ENCODE measurements at places on chromosomes 5 and 9.

GRCh38 chr5:147436596-147436995 lies 73.3 kb downstream of the DPYSL3 start:
- DNase-seq, result no peak

- no peak for DNase-seq
Measured at GRCh38 chr9:23496489-23497136, 329.4 kb downstream of the ELAVL2 start.

- DNase-seq, result peak; percentile 9
Measured at GRCh38 chr5:78509884-78510769, 138.4 kb downstream of the LHFPL2 start.

GRCh38 chr5:40634593-40634992 lies 45.1 kb upstream of the PTGER4 start:
- no peak for DNase-seq

- no peak for DNase-seq
Measured at GRCh38 chr5:77935506-77936364, 159.6 kb upstream of the TBCA start.

- DNase-seq, result no peak
Measured at GRCh38 chr9:116720111-116720510, 33.0 kb downstream of the TRIM32 start.

DNA sequence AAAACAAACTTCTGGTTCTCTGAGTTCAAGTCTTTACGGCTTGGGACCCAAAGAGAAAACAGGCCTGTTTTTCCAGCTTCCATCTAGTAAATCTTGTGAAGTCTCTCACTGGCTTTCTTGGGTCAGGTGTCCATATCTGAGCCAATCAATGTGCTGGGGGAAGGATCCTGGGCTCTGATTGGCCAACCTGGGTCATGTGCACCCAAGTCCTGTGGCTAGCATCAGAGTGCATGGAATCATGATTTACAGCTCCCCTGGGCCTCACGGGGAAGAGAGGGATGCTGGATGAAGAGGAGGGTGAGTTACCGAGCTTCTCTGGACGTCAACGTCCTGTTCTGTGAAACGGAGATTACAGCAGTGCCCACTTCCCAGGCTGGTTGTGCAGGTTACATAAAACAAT lies 19.4 kb downstream of the CXCL14 start:
- DNase-seq, result no peak

GRCh38 chr5:93189707-93190120 lies 391.3 kb downstream of the NR2F1-AS1 start:
- no peak for DNase-seq

DNA sequence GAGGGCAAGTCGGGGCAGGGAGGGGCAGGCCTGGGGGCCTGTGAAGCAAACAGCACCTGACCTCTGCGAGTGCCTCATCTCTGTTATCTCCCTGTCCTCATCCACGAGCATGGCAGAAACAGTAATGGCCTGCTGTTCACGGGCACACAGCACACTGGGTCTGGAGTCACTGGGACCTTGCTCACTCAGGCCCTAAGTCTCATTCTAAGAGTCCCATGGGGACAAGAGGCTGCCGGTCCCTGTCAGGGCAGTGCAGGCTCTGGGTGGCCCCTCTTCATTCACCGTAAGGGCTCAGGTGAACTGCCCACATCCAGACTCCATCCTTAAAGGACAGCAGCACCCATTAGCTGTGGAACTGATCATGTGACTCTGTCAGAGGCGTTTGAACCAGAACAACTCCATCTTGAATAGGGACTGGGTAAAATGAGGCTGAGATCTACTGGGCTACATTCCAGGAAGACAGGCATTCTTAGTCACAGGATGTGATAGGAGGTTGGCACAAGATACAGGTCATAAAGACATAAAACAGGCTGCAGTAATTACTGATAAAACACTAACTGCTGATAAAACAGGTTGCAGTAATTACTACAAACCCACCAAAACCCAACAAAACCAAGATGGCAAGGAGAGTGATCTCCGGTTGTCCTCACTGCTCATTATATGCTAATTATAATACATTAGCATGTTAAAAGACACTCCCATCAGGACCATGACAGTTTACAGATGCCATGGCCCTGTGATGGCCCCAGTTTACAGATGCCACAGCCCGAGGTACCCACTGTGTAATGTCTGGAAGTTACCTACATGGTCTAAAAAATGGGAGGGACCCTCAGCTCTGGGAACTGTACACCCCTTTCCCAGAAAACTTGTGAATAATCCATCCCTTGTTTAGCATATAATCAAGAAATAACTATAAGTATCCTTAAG lies 28.7 kb downstream of the BICD2 start:
- no peak for DNase-seq

- DNase-seq, result no peak
Measured at GRCh38 chr5:93192087-93192486, 388.9 kb downstream of the NR2F1-AS1 start.

DNA sequence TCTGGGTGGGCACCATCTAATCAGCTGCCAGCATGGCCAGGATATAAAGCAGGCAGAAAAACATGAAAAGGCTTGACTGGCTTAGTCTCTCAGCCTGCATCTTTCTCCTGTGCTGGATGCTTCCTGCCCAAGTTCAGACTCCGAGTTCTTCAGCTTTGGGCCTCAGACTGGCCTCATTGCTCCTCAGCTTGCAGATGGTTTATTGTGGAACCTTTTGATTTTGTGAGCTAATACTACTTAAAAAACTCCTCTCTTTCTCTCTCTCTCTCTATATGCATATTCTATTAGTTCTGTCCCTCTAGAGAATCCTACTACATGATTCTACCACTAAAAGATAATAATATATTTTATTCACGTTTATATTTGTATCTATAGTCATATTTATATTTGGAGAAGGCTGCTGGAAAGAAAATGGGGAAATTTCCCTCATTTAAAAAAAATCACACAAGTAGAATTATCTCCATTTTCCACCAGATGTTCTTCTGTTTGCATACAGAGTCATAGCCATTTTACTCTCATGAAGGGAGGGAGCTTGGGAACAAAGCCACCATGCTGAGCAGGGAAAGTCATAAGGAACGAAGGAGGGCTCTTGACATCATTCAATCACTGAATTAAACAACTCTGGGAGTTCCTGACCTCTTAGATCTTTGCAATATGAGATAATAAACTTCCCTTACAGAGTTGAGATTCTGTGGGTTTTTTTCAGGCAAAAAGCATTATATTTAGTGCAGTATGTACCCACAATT lies 1137.4 kb upstream of the CDH18 start:
- DNase-seq, result no peak

DNA sequence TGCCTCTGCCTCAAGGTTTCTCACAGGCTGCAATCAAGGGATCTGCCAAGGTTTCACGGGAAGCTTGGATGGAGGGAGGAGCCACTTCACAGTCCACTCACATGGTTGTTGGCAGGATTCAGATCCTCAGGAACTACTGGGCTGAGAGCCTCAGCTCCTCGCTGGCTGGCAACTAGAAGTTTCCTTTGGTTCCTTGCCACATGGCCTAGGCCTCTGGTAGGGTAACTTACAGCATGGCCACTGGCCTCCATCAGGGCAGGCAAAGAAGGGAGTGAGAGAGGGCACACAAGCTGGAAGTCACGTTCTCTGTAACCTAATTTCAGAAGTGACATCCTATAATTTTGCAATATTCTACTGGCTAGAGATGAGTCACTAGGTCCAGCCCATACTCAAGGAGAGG lies 32.2 kb downstream of the SPOCK1 start:
- DNase-seq, result no peak

DNA sequence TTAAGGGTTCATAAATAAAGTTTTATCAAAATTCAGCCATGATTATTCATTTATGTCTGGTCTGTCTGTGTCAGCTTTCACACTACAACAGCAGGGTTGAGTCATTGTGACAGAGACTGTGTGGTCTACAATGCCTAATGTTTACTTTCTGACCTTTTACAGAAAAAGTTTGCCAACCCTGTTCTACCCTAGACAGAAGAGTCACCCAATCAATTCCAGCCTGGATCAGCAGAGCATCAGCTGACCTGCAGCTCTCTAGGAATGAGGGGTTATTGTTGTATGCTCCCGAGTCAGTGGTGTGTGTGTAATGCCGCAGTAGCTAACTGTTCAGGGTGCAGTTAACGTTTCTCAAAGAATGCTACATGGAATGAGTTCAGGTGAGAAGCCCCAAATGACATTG lies 87.3 kb downstream of the HRH2 start:
- DNase-seq, result no peak

DNA sequence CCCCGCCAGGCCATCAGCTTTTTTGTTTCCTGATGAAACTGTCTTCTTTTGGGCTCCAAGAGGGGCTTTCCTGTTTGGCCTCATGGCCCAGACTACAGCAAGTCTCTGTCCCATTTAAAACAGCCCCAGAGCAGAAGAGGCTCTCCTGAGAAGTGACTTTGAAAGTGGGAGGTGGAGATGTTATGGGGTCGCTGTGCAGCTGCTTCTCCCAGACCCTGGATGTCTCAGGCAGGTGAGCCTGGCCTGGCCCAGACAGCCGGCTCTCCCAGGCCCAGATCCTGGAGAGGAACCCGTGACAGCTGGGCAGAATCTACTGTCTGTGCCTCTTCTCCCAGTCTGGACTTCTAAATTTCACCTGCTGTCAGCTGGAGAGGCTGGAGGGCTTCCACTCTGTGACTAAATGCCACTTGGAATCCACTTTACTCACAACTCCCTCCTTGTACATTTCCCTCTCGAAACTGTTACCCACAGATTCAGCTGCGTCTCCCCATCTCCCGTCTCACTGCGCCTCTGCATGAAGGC lies 20.6 kb downstream of the FAM78A start:
- DNase-seq, result no peak

DNA sequence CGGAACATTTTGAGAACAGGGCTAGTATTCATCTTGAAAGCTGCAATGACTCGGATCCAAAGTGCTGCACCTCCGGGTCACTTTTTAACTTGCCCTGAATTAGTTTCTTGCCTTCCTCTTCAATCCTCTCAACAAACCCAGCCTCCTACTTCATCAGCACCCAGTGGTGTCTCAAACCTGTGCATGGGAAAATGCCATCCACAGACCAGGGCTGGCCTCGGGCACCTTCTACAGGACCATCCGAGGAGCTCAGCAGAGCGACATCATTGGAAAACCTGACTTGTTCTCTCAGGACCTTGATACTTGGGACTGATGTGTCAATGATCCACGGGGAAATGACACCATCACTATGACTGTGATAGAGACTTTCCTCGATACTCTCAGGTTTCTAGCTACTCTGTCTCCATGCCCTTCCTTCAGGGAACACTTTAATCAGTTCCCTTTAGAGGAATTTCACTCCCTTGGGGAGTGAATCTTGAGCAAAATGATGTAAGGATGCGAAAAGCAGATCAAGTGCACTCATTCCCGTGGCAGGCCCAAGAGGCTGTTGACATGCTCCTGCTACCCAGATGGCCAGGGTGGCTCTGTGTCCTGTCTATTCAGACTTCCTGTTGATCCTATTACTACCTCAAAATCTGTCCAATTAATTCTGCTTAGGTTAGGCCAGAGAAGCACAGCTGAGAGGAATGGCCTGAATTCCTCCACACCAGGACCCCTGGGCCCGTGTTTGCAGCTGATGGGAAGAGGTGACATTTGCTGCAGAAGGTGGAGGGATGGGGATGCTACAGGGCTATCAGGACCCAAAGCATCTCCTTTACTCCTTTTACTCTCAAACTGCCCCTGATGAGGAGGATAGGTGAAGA lies 96.5 kb upstream of the SLC25A48 start:
- DNase-seq, result no peak

DNA sequence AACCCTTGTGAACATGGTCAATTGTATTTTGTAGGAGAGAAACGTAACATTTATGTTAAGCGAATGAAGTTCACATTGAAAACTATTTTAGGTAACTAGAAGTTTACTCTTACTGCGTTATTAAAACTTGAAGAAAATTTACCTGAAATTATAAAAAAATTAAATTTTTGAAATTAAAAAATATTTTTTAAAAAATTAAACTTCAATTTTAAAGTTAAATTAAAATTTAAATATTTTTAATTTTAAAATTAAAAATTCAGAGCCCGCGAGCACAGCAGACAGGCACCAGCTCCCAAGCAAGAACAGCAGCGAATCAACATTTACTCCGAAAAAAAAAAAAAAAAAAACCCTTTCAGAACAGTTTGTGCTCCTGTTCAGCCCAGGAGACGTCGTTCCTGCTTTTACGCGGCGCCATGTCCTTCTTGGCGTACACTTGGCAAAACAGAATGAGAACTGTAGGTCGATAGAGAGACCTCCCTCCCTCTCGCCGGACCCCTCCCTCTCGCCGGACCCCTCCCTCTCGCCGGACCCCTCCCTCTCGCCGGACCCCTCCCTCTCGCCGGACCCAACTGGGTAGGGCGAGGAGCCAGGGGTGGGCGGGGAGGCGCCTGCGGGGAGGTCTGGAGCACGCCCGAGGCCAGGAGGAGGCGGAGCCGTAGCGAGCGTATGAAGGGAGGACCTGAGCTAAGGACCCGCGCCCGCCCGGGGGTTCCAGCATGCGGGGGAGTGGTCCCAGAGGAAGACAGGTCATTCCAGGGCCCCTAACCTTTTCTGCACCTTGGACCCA lies 235.8 kb downstream of the ROR2 start:
- no peak for DNase-seq

GRCh38 chr5:108715408-108715807 lies 32.3 kb upstream of the FER start:
- no peak for DNase-seq

- no peak for DNase-seq
Measured at GRCh38 chr5:73922224-73922623, 296.2 kb downstream of the ARHGEF28 start.

GRCh38 chr5:372996-373709 lies 51.6 kb downstream of the AHRR start:
- DNase-seq, result no peak

DNA sequence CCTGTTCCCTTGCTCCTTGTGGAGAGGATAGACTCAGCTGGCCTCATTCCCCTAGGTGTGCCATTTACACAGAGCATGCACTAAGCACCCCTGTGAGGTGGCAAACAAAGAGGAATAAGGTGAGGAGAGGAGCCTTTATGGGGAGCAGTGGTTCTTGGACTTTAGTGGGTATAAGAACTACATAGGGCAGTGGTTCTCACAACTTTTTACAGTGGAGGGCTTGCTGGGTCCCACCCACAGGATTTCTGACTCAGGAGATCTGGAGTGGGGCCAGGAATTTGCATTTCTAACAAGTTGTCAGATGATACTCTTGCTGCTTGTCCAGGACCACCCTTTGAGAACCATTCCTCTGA lies 42.0 kb downstream of the CSF1R start:
- DNase-seq, result no peak

- DNase-seq, result no peak
Measured at GRCh38 chr9:22840641-22841040, 394.0 kb downstream of the DMRTA1 start.

- no peak for DNase-seq
Measured at GRCh38 chr9:113475031-113475430, 11.5 kb downstream of the RGS3 start.

DNA sequence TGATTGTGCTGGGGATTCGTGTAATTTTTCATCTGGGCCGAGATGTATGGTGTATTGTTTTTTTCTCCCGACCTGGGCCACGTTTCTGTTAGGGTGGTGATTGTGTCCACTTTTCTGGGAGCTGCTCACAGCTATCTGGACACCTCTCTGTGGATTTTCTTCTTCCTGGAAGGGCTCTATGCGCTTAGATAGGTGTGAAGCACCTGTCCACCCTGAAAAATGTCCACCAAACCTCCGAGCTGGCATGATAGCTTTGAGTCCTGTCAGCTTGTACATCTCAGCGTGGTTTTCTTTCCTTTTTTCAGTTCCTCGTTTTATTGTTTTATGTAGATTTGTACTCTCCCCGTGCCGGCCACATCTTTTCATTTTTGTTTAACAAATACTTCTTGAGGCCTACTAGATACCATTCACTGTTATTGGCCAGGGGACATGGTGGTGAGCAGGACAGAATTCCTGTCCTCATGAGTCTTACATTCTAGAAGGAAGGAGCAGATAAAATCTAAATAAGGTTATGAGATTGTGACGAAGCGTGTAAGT lies 1.1 kb downstream of the UGCG start:
- no peak for DNase-seq

Data from activated effector memory CD4-positive, alpha-beta T cell treated with Interleukin-2 at 50 U/mL for 16 hours (primary cell).